ENCODE measurements at places on chromosomes 3 and 15.

- peak; percentile 91 for DNase-seq
These were observed 18.7 kb downstream of the MGLL start for GRCh38 chr3:127803619-127804018.

DNA sequence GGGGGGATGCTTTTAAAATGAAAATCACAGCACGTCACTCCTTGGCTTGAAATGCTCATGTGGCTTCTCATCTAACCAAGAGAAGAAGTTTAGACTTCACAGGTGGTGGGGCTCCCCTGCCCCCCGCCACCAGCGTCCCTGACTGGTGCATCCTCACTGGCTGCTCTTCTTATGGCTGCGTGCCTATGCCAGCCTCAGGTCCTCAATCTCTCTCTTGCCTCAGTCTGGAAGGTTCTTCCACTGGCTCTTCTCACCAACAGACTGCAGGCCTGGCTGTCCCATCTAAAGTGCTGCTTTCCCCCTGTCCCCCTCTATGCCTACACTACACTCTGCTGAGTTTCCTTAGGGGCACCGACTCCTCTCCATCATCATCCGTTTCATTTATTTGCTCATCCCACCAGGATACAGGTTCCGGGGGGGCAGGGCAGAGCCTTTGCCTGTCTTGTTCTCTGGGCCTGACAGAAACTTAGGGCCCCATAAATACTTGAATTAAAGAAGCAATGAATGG lies 20.6 kb downstream of the ABTB1 start:
- no peak for DNase-seq

DNA sequence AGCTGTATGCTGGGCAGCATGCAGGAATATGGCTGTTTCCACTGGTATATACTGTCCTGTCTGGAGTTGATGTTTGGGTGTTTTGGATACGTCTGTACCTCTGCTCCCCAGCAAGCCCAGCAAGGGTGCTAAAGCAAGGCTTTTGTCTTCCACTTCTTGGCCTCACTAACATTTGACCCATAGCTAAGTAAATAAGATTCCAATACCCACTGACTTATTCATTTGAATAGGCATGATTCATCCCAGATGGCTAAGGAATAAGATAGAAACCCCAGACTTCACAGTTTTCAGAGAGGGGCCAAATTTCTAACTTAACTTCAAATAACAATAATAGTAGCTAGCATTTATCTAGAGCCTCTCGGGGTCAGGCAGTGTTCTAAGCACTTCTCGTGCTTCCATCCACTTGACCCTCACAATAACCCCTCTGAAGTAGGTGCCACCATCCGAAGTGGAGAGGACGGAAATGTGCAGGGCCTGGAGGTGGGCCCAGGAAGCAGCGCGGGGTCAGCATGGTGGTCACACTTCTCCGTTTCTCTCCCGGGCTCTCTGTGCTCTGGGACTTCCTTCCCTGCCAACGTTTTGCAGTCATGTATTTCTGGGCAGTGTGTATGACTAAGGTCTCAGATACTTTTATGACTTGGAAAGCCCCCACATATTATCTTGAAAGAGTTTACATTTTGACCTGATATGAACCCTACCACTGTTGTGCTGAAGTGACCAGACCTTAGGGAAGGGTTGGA lies 39.3 kb downstream of the LRRK1 start:
- DNase-seq = peak; percentile 34

GRCh38 chr15:27824841-27825422 lies 274.2 kb downstream of the OCA2 start:
- DNase-seq = no peak

- peak; percentile 75 for DNase-seq
These were observed 37.9 kb upstream of the LRTM1 start for GRCh38 chr3:54965746-54966145.

GRCh38 chr3:125062904-125063618 lies 7.3 kb upstream of the HEG1 start:
- peak; percentile 99 for DNase-seq
